ENCODE measurements at places on chromosomes 5 and 9.

DNA sequence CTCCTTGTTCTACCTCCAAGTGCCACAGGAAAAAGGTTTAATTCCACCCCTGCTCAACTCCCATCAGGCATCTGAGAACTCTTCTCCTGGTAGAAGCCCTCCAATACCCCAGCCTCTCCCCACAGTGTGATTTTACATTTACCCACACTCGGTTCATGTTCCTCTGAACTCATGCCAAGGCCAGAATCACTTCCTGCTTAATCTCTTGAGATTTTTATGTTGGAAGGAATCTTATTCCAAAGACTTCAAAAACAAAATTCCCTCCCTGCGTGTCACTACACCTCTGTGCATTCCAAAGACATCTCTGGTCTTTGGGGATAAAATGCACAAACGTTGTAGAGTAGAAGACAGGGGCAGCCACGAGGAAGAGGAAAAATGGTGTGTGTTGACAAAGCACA is 186.8 kb downstream of the ACTL7B start:
- DNase-seq: no peak

- no peak for DNase-seq
These were observed 31.2 kb upstream of the SLC28A3 start for GRCh38 chr9:84371737-84372136.

DNA sequence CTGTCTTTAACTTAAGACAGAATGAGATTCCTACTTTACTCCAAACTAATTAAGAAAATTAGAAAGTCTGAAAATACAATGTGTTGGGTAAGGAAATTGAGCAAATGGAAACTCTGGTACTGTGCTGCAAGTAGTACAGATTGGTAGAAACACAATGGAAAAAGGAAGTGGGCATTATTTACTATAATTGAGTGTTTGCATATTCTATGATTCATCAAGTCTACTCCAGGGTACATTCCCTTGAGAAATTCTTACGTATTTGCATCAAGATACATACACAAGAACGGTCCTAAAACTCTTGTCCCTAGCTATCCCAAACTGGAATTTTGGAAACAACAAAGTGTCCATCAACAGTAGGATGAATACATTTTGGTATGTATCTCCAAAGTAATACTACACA is 123.5 kb upstream of the TARS1 start:
- no peak for DNase-seq

DNA sequence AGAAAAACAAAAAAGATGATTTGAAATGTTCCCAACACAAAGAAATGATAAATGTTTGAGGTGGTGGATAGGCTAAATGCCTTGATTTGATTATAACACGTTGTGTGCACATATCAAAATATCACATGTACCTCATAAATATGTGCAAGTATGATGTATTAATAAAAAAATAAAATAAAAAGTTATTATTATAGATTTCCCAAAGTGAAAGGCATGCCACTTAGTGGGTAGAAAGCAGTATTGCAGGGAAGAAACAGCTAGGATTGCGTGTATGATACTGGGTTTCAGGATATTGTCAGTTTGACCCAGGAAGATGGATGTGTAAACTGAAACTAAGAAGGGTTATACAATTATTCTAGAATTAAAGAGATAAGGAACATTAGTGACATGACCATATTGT is 3.6 kb upstream of the TMEM38B start:
- no peak for DNase-seq

GRCh38 chr9:109568568-109569210 is 70.6 kb upstream of the PTPN3 start:
- DNase-seq: no peak

- no peak for DNase-seq
These were observed 184.2 kb upstream of the TBCA start for GRCh38 chr5:77960305-77960704.

- no peak for DNase-seq
These were observed 503 bp upstream of the GDNF start for GRCh38 chr5:37840053-37841034.

DNA sequence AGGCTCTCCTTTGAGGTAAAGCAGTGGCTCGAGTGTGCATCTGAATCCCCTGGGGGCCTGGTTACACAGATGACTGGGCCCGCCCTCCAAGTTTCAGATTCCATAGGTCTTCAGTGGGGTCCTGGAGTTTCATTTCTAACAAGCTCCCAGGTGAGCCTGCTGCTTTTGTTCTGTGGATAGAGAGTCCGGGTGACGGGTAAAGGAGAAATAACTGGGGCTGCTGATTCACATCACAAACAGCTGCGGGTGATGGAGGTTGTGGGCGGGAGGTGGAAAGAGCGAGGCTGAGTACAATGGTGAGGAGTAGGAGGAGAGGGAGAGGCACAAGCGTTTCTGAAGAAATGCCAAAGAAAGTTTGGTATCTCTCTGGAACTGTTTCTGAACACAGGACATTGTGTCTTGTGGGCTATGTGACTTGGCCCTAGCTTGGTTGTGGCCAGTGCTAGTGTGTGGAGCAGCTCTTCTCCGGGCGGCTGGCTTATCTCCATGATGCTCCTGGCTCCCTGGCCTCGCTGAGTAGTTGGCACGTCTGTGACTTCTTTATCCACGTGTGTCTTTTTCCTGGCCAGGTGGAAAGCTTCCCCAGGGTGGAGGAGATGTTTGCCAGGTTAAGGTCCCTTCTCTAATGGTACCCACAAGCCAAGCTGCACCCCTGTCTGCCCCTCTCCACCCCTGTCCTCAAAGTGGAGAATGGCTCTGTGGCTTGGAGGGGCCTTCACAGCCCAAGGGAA is 61.7 kb downstream of the HSPA4 start:
- no peak for DNase-seq

GRCh38 chr9:125486576-125486975 is 220.4 kb downstream of the MAPKAP1 start:
- no peak for DNase-seq

- DNase-seq: no peak
These were observed 82.4 kb downstream of the ARHGAP26 start for GRCh38 chr5:142852416-142853198.

DNA sequence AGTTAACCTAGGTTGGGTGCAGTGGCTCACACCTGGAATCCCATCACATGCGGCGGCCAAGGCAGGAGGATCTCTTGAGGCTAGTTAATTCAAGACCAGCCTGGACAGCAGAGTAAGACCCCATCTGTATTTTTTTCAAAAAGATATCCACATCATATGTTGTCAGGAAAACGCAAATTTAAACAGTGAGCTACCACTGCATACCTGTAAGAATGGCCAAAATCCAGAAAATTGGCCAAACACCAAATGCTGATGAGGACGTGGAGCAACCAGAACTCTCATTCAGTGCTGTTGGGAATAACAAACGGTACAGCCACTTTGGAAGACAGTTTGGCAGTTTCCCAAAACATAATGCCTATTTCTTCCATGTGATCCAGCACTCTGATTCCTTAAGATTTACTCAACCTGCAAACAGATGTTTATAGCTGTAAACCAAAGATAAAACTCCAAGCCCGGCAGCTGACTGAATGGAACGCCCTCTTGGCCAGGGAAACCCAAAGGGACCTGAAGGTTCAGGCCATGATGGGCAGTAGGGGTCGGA is 12.4 kb downstream of the CEL start:
- no peak for DNase-seq

- DNase-seq: no peak
These were observed 8.8 kb downstream of the DMRT2 start for GRCh38 chr9:1058826-1059487.

- no peak for DNase-seq
These were observed 191.1 kb downstream of the EBF1 start for GRCh38 chr5:158908425-158909220.

All from activated CD4-positive, alpha-beta T cell treated with anti-CD3 and anti-CD28 coated beads, Interleukin-2, amount 10 ng/mL, durations not matched to agents 7 days and 5 days (primary cell).